KG1 (cell line): ENCODE measurements at places on chromosomes 6 and 20.

DNA sequence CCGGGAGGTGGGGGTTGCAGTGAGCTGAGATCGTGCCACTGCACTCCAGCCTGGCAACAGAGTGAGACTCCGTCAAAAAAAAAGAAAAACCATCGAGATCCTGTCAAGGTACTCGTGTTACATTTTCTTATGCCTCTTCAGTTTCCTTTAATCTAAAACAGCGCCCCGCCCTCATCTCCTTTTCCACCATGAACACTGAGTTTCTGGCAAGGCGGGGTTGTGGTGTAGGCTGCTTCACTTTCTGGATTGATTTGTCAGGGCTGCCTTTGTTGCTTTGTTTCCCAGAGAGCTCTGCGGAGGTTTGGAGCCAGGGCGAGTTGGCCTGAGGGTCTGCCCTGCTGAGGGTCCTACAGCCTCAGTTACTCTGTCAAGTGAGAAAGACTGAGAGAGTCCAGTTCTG, 8.9 kb downstream of the ITPR3 start:
- DNase-seq, result no peak

DNA sequence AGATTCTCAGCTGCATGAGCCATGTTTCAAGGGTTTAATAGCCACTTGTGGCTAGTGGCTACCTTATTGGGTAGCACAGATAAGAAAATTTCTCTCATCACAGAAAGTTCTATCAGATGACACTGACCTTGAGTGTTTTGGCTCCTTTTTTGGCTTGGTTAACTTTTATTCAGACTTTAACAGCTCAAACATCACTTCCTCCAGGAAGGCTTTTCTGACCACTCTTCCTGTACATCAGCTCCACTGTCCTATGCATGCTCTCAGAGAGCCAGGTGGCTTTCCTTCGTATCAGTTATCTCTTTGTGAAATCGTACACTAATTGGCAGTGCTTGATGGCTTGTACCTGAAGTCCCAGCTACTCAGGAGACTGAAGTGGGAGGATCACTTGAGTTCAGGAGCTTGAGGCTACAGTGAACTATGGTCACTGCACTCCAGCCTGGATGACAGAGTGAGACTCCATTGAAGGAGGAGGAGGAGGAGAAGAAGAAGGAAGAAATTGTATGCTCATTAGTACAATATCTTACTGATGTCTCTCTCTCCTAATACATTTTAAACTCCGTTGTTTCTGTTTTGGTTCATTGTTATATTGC, 10.7 kb downstream of the MAFB start:
- DNase-seq, result no peak

- no peak for DNase-seq
Measured at GRCh38 chr6:34227761-34228421, 8.8 kb upstream of the HMGA1 start.

GRCh38 chr20:49915118-49915379, 280 bp downstream of the SPATA2 start:
- DNase-seq, result no peak

DNA sequence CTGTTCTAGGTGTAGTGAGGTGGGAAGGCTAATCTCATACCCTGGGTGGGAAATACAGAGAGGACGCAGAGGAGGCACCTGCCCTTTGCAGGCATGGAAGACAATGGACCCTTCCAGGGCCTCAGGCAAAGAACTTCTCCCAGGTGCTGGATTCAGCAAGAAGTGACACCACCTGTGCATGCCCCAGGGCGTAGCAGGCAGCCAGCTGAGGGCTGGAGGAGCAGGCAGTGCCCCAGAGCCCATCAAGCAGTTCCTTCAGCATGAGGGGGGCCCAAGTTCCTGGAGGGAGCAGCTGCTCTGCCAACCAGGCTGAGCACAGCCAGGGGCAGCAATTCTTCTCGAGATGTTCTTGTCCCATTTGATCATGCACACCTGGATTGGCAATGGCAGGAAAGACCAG, 170.3 kb upstream of the PDE10A start:
- no peak for DNase-seq

- DNase-seq, result no peak
Measured at GRCh38 chr6:2913621-2914317, 10.7 kb upstream of the SERPINB9 start.

- DNase-seq, result no peak
Measured at GRCh38 chr20:37328149-37328945, 17.6 kb upstream of the SRC start.

DNA sequence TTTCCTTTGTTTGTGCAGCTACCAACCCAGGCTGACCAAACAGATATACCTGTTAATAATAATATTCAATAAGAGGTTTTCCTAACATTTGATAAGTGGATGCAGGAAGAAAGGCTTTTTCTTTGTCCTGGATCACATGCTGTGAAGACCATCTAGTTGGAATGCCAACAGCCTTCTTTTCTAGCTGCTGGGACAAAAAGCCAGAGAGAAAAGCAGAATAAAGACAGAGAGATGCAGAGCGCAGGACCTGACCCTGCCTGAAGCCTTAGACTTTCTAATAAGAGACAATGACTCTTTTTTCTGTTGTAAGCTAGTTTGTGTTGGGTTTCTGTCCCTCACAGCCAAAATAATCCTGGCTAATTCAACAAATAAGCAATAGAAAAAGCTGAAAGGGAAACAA, 308.2 kb downstream of the PHF3 start:
- no peak for DNase-seq

DNA sequence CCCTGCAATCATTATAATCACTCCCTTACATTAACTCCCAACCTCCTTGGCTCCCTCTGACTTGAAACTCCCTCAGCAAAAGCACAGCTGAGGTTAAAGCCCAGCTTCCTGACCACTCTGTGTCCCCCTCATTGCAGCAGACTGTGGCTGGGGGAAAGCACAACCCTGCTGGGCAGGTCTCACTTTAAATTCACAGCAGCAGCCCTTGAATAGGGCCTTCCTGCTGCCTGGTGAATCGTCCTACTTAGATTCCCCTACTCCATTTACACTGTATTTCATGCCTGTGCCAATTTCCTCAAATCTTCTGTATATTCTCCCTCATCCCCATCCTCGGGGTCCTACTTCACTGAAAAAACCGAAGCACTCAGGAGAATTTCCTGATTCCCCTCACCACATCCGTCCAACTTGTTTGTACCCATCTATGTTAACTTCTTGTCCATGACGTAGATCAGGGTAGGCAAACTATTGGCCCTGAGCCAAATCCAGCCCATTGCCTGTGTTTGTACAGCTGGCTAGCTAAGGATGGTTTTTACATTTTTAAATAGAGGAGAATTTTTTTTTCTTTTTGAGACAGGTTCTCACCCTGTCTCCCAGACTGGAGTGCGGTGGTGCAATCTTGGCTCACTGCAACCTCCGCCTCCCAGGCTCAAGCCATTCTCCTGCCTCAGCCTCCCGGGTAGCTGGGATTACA, 31.5 kb upstream of the GCM1 start:
- no peak for DNase-seq

GRCh38 chr6:35089216-35089934, 51.8 kb downstream of the TCP11 start:
- no peak for DNase-seq

DNA sequence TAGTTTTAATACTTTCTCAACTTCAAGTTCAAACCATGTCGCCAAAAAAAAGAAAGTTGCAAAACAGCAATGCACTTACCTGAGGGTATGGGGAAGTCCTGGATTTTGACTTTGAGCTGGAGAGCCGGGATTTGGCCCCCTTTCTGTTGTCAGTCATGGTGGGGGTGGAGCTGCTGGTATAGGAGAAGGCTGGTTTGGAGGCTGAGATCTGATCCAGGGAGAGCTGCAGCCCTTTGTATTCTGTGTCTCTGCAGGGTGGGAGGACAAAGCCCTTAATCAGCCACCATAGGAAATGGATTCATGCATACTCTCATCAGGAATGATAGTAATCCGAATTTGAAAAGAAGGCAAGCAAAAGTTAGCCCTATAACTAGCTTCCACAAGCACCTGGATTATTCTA, 44.0 kb downstream of the SIM1 start:
- DNase-seq, result no peak

DNA sequence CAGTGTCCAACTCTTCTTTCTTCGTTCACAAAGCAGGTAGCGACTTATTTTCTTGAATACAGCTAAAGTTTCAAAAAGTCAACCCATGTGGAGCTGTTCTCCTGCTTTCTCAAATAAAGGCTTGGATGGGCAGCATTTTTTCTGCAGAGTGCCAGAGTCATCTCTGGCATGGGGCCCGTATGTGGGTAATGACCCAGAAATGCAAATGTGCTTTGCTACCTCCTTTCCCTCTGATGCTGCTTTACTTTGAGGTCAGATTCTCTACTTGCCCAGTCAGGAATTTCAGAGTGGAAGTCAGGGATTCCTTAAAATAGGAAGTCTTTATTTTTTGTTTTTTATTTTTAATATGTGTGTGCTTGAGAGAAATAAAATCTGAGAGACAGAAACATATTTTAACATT, 4.9 kb downstream of the NKAIN2 start:
- DNase-seq, result peak; percentile 50
